Type B pancreatic cell (in vitro differentiated cells): ENCODE measurements at places on chromosomes 1 and 21. TPM values are rescaled to one million over a fixed set of nuclear protein-coding genes. Genes with fewer than 3 reads are reported as not detected.

DNA sequence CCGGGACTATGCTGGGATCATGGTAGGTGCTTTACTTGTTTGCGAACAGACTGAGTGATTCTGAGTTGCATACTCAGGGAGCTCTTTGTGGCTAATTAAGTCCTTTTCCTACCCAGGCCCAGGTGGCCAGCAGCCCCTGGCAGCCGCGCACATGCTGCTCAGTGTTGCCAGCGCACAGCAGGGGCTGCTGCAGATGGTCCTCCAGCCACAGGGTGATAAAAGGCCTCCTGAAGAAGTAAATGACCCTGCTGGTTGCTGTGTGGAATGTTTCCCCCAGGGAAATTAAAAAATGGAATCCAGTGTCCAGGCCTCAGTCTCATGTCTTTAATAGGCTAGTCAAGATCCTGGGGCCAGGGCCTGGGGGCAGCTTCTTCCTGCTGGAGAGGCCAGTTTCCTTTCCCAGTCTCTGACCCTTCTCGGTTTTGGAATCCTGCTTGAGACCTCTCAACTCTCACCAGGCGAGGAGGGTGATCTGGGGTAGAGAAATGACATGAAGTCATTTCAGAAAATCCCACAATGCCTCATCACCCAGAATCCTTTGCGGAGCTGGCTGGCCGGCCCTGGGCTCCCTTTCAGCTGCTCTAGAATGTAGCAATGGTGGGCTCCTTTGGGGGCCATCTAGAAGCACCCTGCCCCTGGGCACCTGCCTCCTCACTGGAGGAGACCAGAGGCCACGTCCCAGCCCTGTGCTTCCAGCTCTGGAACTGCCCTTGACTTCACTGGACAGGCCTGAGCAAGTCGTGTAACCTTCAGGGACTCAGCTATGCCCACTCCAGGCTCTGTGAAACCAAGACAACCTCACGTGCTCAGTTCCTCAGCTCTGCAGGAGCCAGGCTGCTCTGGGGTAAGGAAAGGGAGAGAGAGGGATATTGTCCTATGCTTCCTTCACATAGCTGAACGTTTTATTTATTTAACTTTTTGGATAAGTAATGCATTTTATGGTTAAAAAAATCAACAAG lies 131.4 kb downstream of the MRPS6 start:
- no peaks in the 10 kb centered on the region for H3K36me3 ChIP-seq
- H3K4me1 ChIP-seq = peaks cover 40% of the 10 kb centered on the region
- no peak overlapping the region for H3K27ac ChIP-seq
- no peak for DNase-seq
- H3K27me3 ChIP-seq = no peaks in the 10 kb centered on the region
- no peak overlapping the region for H3K4me3 ChIP-seq

DNA sequence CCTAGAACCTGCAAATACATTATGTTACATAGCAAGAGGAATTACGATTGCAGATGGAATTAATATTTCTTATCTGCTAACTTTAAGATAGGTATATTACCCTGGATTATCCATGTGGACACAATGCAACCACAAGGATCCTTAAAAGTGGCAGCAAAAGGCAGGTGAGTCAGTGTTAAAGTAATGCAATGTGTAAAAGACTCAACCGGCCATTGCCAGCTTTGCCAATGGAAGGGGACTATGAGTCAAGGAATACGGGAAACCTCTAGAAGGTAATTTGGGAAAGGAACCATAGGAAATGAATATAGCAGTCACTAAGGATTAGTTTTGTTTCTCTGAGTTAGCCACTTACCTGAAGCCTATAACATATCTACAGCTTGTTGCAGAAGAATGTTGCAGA lies 692.1 kb upstream of the ZP4 start:
- H3K36me3 ChIP-seq = no peaks in the 10 kb centered on the region
- peaks cover 3% of the 10 kb centered on the region for H3K27me3 ChIP-seq
- H3K27ac ChIP-seq = no peak overlapping the region
- H3K4me3 ChIP-seq = no peak overlapping the region
- no peak for DNase-seq

KRTAP11-1 gene
- not detected in 2 replicates for total RNA-seq

TENT5C gene
- total RNA-seq = 12.9 and 13.8 TPM in 2 replicates
